Brain (organoid and tissue), 16 donors: ENCODE measurements at places on chromosomes 11 and 22.
A peak's percentile ranks its signal among the peaks of the same experiment; 100 is the strongest.

GRCh38 chr11:116500026-116500946, 272.5 kb downstream of the BUD13 start:
- DNase-seq = no peak

- DNase-seq = peak; percentile 78
Observed at GRCh38 chr11:32333320-32333991, 101.9 kb downstream of the WT1 start.

- no peak for DNase-seq
Observed at GRCh38 chr22:34454598-34454997, 534.3 kb upstream of the LARGE1 start.

GRCh38 chr11:118804094-118804493, 13.1 kb upstream of the DDX6 start:
- DNase-seq = no peak

DNA sequence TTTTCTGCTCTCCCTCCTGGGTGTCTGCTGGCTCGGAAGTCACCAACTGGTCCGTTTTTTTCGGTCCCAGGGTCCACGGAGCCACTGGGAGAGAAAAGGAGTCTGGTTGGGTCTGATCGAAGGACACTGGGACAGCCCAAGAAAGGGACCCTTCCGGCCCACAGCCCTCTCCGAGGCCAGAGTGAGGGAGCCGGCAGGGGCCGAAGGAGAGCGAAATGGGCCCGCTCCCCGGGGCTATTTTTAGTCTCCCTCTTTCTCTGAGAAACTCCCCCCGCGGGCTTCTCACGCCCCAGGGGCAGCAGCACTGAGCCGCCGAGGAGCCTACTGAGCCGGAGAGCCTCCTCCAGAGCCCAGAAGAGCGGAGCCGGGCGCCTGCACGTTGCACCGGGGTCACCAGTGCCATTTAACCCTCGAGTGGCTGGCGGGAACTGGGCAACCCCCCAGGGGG, 1.9 kb downstream of the ESAM start:
- no peak for DNase-seq
